ENCODE measurements at places on chromosomes 1 and 21. TPM values are rescaled to one million over a fixed set of nuclear protein-coding genes. Genes with fewer than 3 reads are reported as not detected.

GRCh38 chr1:169989246-169989645, 85.2 kb downstream of the KIFAP3 start:
- no peak for DNase-seq
- H3K27ac ChIP-seq = no peak overlapping the region
- no peak overlapping the region for H3K4me3 ChIP-seq
- peaks cover 5% of the 10 kb centered on the region for H3K36me3 ChIP-seq
- H3K27me3 ChIP-seq = no peaks in the 10 kb centered on the region
- H3K4me1 ChIP-seq = no peaks in the 10 kb centered on the region

GRCh38 chr1:154925335-154926170, 11.0 kb downstream of the PMVK start:
- H3K27me3 ChIP-seq = no peaks in the 10 kb centered on the region
- no peak for DNase-seq
- H3K4me3 ChIP-seq = no peak overlapping the region
- H3K27ac ChIP-seq = no peak overlapping the region
- H3K4me1 ChIP-seq = no peaks in the 10 kb centered on the region

DNA sequence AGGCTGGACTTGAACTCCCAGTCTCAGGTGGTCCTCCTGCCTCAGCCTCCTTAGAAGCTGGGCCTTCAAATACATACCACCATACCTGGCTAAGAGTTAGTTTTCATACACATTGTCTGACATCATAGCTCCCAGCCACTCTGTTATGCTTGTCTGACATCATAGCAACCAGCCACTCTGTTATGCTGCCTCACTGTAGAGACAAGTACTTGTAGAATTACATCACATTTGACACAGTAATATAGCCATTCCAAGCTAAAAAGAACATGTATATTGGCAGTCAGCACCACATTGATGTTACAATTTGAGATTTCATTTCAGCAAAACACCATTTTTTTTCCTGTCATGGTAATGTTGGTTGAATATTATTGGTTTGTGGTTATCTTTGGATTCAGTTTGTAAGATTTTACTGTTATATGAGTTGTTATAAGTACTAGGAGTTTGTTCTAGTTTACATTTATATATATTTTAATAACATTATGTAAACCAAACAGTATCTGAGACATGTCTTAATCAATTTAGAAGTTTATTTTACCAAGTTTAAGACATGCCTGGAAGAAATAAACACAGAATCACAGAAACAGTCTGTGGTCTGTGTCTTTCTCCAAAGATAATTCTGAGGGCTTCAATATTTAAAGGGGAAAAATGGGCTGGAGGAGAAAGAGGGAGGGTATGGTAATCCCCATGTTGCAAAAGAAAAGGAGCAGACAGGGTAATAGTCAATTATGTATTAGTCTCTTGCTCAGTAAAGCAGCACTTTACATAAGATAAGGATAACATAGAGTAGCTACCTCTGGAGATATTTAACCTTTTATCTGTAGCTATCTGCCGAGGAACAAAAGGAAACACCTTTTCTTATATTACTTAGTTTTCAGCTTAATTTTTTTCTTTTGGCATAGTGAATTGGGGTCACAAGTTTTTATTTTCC, 43.0 kb downstream of the XPR1 start:
- H3K4me3 ChIP-seq = no peak overlapping the region
- DNase-seq = no peak
- H3K27ac ChIP-seq = no peak overlapping the region
- no peaks in the 10 kb centered on the region for H3K36me3 ChIP-seq
- no peaks in the 10 kb centered on the region for H3K27me3 ChIP-seq

DNA sequence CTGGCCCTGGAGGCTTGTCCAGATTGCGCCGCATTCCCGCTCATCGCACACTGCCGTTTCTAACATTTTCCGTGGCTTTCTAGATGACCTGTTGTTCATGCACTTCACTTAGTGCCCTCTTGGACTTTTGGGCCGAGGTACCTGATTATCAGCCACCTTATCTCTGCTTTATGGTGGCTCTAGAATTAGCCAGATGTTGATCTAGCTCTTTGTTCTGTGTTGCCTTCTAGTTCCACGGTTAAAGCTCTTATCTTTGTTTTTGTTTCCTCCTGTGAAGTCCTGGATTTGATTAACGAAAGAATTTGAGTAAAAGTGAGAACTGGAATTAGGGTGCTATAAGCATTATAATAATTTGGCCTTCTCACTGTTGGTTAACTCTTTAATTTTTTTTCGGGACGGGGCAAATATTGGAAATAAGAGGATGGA, 945 bp downstream of the RNPEP start:
- no peaks in the 10 kb centered on the region for H3K27me3 ChIP-seq
- no peak for DNase-seq
- H3K27ac ChIP-seq = peak overlapping the region; percentile 93
- no peaks in the 10 kb centered on the region for H3K36me3 ChIP-seq

DNA sequence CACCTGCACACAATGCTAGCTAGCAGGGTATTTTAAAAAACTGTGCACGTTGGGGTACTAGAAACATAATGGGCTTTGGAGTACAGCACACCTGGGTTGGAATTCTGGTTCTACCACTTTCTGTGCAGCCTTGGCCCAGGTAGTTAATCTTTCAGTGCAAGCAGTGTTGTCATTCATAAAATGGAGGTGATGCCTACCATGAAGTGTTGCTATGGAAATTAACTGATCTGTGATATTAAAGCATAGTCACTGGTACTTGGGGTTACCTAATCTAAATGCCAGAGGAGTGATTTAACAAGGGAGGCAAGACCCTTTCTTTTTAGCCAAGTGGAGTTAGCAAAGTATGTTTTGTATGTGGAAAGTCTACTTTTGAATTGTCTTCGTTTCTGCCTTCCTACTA, 18.0 kb downstream of the ATP1B1 start:
- no peak overlapping the region for H3K27ac ChIP-seq
- H3K27me3 ChIP-seq = no peaks in the 10 kb centered on the region
- no peak overlapping the region for H3K4me3 ChIP-seq
- no peaks in the 10 kb centered on the region for H3K4me1 ChIP-seq

DNA sequence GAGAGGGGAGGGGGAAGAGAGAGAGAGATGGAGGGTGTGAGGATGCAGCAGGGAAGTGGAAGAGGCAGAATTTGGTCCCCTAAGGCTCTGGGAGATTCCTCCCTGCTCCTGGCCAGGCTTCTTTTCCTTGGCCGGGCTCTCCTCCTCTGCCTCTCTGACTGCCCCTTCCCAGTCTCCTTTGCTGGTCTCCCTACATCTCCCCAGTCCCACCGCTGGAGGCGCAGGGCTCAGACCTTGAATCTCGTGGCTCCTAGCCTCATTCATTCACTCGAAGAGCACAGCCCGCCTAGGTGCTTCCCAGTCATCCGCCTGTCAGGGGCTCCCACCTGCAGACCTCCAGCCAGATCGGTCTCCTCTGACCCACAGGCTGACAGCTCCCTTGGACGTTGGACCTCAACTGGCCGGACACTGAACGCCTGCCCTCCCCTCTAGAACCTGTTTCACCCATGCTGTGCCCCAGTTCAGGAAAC, 76.5 kb downstream of the VWA5B1 start:
- H3K4me1 ChIP-seq = peaks cover 5% of the 10 kb centered on the region
- peaks cover 6% of the 10 kb centered on the region for H3K27me3 ChIP-seq
- peak; percentile 41 for DNase-seq
- H3K36me3 ChIP-seq = no peaks in the 10 kb centered on the region

- H3K27ac ChIP-seq = peak overlapping the region; percentile 72
- H3K36me3 ChIP-seq = no peaks in the 10 kb centered on the region
These were observed 36.1 kb upstream of the RGS1 start for GRCh38 chr1:192539297-192540092.

DNA sequence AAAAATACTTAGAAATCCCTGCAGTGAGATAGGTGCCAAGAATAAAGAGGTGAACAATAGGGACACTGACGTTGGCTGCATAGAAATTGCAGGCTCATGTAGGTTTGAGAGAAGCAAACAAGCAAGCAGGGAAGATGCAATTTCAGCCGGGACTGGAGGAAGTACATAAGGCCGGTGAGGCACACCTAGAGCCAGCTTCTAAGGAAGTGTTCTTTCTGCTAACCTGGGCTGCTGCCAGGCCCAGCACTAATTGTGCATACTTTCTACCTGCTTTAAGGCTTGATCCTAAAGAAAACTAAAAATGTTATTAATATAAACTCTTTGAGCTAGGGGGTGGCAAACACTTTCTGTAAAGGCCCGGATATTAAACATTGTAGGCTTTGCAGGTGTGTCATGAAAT, 71.0 kb downstream of the LMO4 start:
- H3K4me3 ChIP-seq = no peak overlapping the region
- no peaks in the 10 kb centered on the region for H3K36me3 ChIP-seq
- no peaks in the 10 kb centered on the region for H3K27me3 ChIP-seq
- no peaks in the 10 kb centered on the region for H3K4me1 ChIP-seq
- DNase-seq = no peak

DNA sequence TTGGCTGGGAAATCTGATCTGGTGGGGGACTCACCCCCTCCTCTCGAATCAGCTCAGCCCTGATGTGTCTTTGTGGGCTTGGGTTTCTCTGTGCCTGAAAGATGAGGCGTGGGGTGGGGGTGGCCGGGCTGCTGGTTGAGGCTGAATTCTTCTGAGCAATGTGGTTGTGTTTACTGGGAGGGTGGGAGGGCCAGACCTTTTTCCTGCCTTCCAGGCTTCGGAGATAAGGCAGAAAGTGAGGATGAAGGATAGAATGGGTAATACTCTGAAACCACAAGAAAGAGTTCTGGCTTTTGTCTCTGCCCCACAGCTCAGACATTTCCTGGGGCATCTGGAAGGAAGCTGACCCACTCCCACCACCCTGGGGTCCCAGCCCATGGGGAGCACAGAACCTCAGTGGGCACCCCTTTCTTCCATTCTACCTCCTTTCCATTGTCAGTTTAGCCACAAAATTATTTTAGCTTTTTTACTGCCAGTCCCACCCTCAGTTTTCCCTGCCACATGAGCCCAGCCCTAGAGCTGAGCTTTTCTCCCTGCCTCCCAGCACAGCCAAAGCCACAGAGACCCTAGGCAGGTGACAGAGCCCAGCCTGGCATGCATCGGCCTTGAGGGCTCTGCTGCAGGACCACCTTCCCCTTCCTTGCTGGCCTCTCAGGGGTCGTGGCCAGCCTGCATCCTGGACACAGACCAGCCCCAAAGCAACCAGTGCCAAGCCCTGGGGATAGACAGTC, 11.2 kb downstream of the ALX3 start:
- H3K27ac ChIP-seq = no peak overlapping the region
- H3K27me3 ChIP-seq = no peaks in the 10 kb centered on the region
- no peak overlapping the region for H3K4me3 ChIP-seq

DNA sequence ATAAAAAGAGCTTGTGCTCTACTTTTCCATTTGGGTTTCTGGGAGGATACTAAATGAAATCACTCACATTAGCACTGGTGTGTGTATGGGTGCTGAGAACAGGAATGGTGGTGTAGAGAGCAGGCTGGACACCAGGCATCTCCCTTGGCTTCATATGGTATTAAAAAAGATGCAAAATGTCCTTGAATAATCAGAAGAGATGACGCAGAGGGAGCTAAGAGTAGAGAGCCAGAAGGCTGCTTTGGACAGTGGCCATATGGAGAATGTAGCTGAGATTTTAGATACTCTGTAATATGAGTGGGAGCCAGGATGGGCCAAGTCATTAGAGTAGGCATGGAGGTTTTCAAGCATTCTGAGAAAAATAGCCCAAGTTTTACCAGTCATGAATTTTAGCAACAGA, 112.3 kb upstream of the ZRANB2 start:
- H3K27ac ChIP-seq = no peak overlapping the region
- H3K27me3 ChIP-seq = no peaks in the 10 kb centered on the region
- no peaks in the 10 kb centered on the region for H3K36me3 ChIP-seq

DNA sequence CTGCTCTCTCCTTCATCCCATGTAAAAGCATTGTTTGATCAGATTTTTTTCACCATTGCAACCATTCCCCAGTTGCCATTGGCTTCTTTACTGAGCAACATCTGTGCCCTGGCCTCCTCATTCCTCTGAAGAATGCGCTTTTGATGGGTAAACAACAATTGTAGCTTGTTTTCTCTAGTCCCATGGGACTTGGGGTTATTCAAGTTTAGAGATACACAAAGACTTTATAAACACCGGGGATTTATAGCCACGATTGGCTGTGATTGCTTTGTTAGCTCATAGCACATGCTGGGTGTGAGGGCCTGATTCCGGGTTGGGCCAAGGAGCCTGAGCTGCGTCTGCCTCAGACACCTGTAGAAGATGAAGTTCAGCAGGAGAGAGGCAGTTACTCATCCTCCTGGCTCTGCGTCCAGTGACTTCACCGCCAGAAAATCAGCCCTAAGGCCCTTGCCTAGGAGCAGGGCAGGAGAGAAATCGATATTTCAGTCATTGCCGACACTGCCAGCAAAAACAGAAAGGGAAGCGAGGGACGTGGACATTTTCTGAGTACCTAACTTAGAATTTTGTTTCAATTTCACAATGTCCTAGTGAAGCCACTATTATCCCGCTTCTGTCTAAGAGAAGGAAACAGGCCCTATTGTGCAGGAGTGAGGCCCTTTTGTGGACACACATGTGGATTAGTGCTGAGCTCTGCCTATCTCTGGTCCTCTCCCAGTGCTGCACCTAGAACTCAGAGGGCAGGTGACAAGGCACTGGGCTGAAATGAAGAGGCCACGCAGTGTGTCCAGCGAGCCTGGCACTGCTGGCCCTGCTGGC, 159.8 kb upstream of the USP24 start:
- H3K4me1 ChIP-seq = no peaks in the 10 kb centered on the region
- no peaks in the 10 kb centered on the region for H3K36me3 ChIP-seq
- no peak overlapping the region for H3K4me3 ChIP-seq
- H3K27me3 ChIP-seq = no peaks in the 10 kb centered on the region

DNA sequence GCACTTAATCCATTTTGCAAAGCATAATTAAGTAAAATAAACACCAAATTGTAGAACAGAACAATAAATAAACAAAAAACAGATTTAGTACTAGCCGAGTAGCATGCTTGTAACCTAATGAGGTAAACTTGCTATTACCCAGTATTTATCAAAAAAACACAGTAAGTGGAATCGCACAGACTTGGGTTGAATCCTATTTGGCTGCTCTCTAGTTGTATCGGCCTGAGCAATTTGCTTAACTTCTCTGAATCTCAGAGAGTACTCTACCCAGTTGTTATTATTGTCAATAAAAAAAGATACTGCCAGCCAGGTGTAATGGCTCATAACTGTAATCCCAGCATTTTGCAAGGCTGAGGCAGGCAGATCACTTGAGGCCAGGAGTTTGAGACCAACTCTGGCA, 664.3 kb downstream of the ADGRL2 start:
- H3K36me3 ChIP-seq = no peaks in the 10 kb centered on the region
- no peak overlapping the region for H3K27ac ChIP-seq
- H3K4me3 ChIP-seq = no peak overlapping the region
- DNase-seq = no peak

DNA sequence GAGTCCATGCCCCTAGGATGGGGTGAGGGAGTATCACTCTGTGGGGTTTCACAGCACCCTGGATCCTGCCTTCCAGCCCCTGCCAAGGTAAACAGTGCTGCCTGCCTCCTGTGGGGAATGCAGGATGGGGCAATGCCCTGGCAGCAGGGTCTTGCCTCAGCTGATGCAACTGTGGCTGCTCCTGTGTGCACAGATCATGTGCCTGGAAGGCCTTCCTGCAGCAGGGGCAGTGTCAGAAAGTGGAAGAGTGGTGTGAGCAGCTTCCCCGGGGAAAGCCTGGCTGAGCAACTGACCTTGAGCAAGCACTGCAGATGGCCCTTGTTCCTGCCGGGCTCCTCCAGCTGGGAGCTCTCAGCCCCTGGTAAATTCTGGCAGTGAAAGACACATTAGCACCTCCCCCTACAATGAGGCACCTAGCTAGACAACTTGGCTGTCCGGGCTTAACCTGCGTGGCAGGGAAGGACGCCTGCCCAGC, 9.9 kb downstream of the TOR3A start:
- DNase-seq = peak; percentile 36
- peaks cover 36% of the 10 kb centered on the region for H3K4me1 ChIP-seq
- H3K27me3 ChIP-seq = no peaks in the 10 kb centered on the region
- peaks cover 41% of the 10 kb centered on the region for H3K36me3 ChIP-seq
- H3K27ac ChIP-seq = peak overlapping the region; percentile 51

Gene SLC22A15
- total RNA-seq = 8.1 TPM

Gene IGSF3
- total RNA-seq = 11.9 TPM

Gene BCAN
- not detected for total RNA-seq
